ENCODE measurements at places on chromosomes 6 and 20. TPM values are rescaled to one million over a fixed set of nuclear protein-coding genes. Genes with fewer than 3 reads are reported as not detected.

DNA sequence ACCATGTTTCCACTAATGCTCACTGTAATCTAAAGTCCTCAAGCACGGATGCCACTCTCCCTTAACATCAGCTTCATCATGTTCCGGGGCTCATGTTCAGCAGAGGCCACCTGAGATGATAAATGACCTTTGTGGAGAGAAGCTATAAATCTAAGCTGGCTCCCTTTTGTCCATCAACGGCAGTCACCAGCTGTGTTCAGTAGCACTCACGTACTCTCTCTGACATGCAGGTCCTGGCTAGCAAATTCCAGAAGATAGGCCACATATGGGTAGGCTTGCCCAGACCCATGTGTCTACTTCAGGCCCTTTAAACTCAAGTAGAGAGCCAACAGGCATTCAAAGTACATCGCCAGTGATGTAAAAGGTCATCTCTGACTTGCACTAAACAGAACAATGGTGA is 38.6 kb downstream of the MYLK4 start:
- no peak for DNase-seq

RSPO3 gene
- total RNA-seq: not detected

DNA sequence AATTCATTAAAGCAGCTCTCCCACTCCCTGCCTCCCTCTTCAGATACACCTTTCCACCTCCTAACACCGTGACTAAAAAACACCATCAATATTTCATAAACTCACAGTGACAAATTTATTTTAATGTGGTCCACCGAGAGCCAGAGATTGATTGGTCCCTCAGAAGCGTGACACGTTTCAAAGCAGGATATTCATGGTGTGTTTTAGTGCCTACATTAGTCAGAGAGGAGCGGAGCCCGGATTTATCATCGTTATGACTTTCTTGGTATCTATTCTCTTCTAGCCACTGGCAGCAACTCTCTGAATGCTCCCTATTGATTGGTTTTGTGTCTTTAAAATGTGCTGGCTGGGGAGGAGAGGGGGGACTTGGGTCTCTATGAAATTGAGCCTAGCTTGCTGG is 265.3 kb downstream of the DHX35 start:
- DNase-seq: no peak

- no peak for DNase-seq
Observed at GRCh38 chr6:147977851-147978465, 364.7 kb upstream of the SASH1 start.

- no peak for DNase-seq
Observed at GRCh38 chr6:15926256-15926655, 202.6 kb upstream of the MYLIP start.

GRCh38 chr20:64095927-64096326 is 11.4 kb downstream of the NPBWR2 start:
- DNase-seq: no peak

DNA sequence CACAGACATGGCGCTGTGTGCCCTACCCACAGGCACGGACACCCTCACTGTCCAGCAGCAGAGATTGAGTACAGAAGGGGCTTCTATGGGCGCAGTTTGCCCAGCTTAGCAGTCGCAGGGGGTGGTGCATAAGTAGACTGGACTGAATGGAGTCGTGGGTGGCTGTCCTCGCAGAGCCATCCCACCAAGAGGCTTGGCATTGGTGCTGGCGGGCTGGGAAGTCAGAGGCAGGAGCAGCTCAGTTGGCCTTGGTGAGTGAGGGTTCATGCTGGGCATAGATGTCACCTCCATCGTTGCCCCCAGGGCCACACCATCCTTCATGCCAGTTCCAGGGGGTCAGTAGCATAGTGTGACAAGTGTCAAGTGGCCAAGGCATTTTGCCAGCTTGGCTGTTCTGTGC is 25.2 kb downstream of the SUMO4 start:
- DNase-seq: no peak

DNA sequence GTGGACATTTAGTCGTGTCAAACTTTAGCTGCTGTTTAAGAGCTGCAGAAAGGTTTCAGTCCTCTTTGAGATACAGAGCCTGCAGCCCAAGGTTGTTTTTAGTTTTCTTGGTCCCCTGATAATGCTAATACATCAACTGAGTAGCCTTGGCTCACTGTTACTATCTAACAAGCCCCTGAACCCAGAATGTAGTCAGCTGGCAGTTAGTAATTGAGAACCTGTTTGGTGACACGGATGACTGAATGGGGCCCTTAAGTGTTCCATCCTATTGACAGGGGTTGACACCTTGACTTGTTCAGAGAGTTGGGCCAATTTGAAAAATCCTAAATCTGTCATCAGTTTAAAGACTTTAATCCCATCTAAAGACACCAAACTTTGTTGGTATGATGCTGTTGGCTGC is 2.8 kb downstream of the RTN4IP1 start:
- no peak for DNase-seq

SAMHD1 gene
- 13.8 TPM for total RNA-seq

DNA sequence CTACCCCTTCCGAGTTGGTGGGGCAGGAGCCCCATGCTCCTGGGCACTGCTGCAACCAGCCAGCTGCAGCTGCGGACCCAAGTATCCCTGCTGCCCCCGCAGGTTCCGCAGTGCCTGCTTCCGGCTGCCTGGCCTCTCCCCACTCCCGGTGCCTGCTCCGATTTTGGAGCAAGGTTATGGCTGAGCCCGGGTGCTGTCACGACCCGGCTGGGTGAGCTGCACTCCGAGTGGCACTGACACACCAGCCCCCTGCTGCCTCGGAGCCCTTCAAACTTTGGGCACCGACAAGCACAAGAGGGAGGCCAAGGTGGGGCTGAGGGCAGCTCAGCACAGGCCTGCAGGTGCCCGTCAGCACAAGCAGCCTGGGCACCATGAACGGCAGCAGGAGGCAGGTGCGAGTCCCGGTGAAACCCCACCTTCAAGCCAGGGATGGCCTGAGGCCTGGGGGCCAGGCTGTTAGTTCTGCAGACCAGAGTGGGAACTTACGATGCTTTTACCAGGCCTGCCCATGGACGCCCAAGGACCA is 25.9 kb upstream of the HACE1 start:
- no peak for DNase-seq

BICRAL gene
- total RNA-seq: 6.2 TPM

GRCh38 chr6:156652231-156652750 is 124.9 kb upstream of the ARID1B start:
- no peak for DNase-seq

MYH7B gene
- 0.55 TPM for total RNA-seq

ADGRF1 gene
- 0.09 TPM for total RNA-seq

GRCh38 chr6:129638055-129638684 is 71.8 kb downstream of the ARHGAP18 start:
- DNase-seq: no peak

SMLR1 gene
- not detected for total RNA-seq

MAS1L gene
- total RNA-seq: not detected

- no peak for DNase-seq
Observed at GRCh38 chr6:119148825-119149525, 70.5 kb upstream of the FAM184A start.

- no peak for DNase-seq
Observed at GRCh38 chr20:13280609-13281324, 59.7 kb downstream of the ISM1 start.

DDX39B gene
- total RNA-seq: 836 TPM

- DNase-seq: no peak
Observed at GRCh38 chr6:16474772-16475493, 236.5 kb downstream of the GMPR start.

DNA sequence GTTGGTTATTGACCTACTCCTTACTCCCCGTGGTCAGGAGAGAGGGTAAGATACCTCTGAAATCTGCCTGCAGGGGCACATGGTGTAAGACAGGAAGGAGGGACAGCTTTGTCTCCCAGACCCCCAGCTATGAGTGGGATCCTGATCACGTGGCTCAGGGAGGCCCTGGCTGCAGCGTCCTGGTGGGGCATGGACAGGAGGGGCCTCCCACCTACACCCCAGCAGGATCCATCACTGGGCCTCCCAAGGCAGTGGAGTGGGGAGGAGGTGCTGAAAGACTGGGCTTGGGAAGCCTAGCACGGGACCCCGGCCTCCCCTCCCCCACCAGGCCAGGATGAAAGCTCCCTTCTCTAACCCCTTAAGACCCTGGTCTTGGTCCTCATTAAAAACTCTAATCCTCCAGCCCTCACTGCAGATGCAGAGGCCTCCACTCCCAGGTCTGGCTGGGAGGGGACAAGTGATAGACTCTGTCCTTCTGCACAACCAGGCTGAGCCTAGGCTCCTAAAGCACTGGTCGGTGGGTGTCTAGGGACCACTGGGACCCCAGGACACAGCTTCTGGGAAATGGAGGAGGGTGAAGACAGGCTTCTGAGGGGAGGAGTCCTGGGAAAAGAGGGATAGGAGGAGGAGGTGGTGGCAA is 29.6 kb upstream of the VEGFA start:
- no peak for DNase-seq

TULP4 gene
- total RNA-seq: 115 TPM

GRCh38 chr6:132021552-132022375 is 70.6 kb upstream of the CCN2 start:
- DNase-seq: no peak

DNA sequence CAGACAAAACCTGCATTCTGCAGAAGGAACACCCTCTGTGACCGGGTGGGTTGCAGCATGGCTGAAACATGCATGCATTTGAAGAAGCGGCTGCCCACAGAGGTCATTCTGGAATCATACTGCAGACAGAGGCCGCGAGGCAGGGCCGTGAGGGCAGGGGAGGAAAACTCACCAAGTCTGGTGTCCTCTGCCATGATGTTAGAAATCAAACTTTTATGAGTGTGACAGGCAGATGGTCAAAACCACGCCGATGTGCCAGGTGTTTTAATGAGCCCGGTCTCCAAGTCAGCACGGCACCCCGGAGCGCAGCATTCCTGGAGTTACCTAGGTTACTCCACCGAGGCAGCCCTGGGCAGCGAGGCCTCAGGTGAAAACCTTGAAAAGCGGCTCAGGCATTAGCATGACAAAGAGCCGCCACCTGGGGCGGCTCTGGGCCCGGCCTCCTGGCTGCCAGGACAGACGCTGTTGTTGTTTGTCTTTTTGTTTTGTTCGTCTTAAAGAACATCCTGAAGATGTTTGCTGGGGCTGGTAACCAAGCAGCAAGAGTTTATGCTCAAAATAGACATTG is 255.6 kb downstream of the ERMARD start:
- no peak for DNase-seq

VPS52 gene
- 53.2 TPM for total RNA-seq

- DNase-seq: peak; percentile 12
Observed at GRCh38 chr6:107179004-107179403, 63.7 kb upstream of the BEND3 start.

DNA sequence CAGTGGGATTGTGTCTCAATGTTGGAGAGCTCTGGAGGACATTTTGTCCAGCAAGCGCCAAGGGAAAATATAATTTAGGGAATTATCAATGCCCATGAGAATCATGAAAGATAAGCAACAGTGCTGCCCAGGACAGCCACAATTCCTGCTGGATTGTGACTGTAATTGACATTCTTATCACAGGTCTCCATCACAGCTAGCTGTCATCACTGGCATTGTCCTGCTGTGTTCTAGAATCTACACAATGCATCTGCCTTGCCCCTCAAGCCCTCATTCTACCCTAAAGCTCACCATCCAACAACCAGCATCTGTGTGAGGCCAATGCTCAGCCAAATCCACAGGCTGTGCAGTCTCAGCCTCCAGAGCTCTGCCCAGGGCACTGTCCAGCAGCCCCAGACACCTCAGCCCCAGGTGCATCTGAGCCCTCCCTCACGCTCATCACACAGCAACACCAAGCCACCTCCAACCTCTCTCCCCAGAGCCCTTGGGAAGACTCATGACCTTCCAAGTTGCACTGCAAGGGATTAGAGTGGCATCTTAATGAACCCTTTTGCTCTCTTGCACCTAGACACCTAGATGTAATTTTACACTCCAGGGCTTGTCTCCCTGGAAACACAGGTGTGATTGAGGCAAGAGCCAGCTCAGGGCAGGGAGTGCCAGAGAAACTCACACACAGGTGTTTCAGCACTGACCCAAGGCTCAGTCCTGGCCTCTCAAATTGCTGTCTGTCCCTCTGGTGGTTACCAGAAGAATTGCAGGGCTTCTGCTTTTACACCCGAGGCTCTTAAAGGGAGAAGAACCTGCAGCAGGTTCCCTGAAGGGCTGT is 85.2 kb upstream of the PHACTR3 start:
- DNase-seq: no peak

DNA sequence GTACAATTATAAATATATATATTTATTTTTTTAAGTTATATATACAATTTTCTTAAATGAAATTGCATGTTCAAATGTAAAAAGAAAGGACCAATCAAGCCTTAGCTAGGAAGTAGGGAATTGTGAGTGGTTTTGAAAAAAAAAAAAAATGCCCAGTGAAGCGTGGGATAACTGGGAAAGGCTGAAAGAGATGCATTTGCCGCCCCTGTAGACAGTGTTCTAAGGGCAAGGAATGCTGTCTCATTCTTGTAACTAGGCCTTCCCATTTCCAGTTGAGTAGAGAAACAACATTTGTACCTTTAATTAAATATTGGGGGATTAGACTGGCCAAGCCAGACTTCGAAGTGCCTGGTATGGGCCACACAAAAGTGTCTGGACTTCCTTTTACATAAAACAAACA is 430.1 kb upstream of the SLC35B3 start:
- DNase-seq: no peak

DNA sequence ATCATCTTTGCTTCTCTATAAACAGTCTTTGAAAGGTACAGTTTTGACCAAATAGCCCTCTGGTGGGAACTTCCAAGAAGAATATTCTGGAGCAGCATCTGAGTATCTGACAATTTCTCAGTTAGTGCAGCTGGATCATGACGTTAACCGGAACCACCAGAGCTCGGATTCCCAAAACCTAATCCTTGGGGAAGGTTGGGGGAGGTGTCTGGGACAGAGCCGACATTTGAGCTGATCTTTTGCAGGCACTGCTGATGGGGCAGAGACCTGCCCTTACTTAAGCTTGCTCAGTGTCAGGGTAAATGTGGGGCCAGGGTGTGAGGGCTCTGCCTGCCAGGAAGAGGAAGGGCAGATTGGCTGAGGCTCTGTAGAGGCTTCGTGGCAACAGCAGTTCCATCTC is 416.6 kb downstream of the DHX35 start:
- DNase-seq: no peak

- no peak for DNase-seq
Observed at GRCh38 chr6:92495242-92495641, 924.1 kb downstream of the EPHA7 start.

DNA sequence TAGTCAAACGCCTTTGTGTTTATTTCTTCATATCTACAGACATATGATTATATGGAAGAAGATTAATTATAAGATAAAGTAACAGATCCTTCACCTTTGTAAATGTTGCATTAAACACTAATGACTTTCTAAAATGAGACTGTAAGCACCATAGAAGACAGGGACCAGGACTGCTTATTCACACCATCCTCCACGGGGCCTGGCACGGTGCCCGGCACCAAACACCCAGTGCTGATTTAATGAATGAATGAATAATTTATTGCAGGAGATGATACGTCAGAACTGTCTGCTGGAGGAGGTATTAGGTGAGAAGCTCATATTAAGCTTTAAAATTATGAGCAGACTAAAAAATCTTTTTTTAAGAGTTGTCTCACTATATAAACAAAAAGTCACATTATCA is 88.3 kb downstream of the SLX4IP start:
- DNase-seq: no peak

GRCh38 chr6:106106276-106107042 is 20.3 kb downstream of the PRDM1 start:
- no peak for DNase-seq

Measured in neural crest cell (in vitro differentiated cells).